Dorsolateral prefrontal cortex (tissue), 122 donors: ENCODE measurements at places on chromosomes 16 and 17.

DNA sequence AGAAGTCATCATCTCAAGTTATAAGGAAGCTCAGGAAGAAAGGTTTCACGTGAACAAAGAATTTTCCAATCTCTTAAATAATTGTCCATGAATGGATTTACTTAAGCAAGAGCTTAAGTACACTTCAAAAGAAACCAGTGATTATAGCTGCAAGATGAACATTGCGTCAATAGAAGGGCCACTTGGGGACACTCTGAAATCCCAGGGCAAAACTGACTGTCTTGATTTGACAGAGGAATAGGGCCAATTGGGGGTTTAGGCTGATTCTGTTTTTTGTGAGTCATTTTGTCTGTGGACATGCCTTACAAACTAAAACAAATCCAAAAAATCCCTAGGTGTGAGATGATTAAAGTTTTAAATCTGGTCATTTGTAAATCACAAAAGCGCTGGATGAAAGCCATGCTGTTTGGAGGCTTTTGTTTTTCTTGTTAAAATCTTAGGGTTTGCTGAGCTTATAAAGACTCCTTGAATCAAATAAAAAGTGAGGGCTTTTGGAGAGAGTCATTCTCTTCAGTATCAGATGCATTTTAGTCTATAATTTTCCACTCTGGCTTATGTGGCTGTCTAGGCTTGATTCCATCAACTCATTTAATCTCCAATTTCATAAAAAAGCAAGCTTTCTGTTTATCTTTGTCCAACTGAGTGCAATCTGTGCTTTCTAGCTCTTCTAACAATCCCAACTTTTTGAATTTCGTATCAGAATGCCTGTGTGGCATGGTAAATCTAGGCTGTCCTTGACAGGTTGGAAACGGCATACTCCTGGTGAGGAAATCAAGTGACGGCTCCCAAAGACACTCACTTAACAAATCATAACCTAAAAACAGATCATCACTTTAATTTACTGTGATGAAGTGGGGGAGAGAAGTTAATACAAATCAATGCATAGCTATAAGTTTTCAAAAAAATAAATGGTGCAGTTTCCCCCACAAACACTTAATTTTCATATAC, 98.2 kb upstream of the SOX9 start:
- no peak for DNase-seq

DNA sequence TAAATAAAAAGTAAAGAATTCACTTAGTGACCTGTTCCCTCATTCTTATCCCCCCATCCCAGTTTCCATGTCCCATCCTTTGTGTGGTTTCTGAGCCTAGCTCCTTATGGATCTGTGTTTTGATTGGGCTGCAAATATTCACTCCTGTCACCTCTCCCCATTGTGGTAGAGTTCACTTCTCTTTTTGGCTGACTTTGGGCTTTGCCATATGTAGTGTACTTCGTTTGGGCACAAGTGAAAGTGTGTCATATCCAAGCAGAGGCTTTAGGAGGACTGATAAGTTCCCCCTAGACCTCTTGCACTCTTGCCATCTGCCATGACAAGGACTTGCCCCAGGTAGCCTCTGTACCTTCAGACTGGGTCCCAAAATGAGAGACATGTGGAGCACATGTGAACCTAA, 13.0 kb upstream of the DHRS7B start:
- DNase-seq, result no peak

- DNase-seq, result no peak
These were observed 2.8 kb downstream of the ZNF48 start for GRCh38 chr16:30397776-30398660.

DNA sequence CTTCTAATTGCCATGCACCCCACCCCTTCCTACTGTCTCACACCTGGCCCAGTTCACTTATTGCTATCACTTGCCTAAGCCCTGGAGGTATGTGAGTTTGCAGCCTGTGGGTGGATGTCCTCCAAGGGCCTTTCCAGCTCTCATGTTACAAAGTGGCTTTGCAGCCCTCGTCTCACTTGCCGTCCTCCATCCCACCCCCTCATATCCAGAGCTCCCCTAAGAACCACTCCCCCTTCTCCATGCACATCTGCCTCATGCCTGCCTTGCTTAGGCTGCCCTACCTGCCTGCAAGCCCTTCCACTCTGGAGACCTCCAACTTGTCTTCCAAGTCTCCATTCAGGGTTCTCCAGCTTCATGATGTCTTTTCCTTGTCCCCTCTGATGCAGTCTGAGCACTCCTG, 119.4 kb upstream of the NLRP1 start:
- no peak for DNase-seq

DNA sequence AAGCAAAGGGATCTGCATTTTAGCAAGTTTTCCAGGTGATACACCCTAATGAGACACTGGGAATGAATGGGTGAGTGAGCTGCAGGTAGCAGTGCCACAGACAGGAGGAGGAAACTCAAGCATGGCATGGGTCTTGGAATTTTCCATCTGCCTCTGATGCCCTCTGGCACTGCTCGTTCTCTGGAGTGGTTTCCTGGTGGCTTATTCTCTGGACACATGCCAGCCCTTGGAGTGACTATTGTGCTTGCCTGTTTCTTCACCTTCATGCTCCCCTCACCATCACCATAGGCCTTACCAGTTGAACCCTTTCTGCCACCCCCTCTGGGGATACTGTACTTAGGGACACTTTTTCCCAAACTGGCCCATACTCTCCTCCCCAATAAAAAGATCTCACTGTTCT, 1.6 kb downstream of the COASY start:
- no peak for DNase-seq

DNA sequence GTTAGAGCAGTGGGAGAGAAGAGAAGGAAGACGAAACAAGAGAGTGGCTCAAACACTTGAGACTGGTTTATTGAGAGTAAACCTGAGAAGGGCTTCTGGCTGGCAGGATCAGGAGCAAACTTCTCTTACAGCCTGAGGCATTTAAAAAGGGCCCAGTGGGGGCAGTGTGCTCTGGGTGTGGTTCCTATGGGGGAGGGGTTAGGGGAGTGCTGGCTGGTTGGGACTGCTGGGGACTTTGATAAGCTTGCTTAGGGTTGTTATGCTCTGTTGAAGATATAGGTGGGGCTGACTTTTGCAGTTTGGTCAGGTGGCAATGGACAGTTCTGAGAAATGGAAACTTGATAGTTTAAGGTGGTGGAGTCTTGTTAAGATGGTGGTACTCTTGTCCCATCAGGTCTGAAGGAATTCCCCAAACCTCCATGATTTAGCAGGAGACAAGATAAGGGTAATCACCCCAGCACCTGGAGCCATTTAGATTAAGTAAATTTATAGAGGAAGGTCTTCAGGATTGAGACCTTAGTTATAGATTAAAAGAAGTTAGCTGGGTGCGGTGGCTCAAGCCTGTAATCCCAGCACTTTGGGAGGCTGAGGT, 79.3 kb downstream of the EMP2 start:
- DNase-seq, result no peak

- DNase-seq, result no peak
These were observed 20.4 kb downstream of the VAC14 start for GRCh38 chr16:70780546-70780945.

DNA sequence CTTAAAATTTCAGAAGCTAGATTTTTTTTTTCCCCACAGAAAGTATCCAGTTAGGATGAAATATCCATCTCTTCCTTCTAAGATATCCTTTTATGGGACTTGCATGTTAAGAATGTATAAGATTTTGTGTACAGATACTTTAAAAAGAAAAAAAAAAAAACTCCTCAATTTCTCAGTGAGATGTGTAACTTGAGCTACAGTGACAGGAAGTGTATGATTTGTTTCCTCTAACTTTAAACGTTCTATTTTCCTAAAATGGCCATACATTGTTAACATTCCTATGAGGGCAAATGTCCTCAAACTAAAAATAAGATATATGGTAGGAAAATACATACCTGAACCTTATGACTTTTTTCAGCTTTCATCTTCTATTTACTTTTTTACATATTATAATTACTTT, 8.9 kb downstream of the FBXO47 start:
- no peak for DNase-seq

- DNase-seq, result no peak
These were observed 21.9 kb downstream of the ZNF423 start for GRCh38 chr16:49833796-49834530.

DNA sequence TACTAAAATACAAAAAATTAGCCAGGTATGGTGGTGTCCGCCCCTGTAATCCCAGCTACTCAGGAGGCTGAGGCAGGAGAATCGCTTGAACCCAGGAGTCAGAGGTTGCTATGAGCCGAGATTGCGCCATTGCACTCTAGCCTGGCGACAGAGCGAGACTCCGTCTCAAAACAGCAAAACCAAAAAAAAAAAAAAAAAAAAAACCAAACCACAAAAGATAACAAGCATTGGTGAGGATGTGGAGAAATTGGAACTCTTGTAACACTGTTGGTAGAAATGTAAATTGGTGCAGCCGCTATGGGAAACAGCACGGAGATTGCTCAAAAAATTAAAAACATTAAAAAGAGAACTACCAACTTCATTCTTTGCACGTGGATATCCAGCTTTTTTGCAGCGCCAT, 119.4 kb downstream of the OR1D5 start:
- DNase-seq, result no peak

GRCh38 chr17:29753845-29754439, 131.2 kb upstream of the CORO6 start:
- DNase-seq, result no peak

DNA sequence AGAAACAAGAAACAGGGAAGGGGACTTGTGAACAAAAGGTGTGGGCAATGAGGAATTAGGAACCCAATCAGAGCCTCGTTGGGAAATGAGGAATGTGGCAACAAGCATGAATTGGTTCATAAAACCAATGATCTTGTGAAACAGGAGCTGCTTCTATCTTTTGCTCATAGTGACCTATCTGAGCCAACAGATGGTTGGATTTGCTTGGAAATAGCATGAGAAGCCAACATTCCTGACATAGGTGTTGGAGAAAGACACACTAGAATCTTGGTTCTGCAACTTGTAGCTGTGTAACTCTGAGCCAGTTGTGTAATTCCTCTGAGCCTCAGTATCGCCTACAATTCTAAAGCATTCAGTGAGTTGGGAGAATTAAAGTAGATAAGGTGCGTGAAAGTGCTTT, 251.9 kb upstream of the AXIN2 start:
- DNase-seq, result no peak

GRCh38 chr17:47862621-47863440, 11.9 kb upstream of the SP6 start:
- DNase-seq, result no peak

- no peak for DNase-seq
These were observed 2.7 kb downstream of the TOM1L1 start for GRCh38 chr17:54903375-54903774.

DNA sequence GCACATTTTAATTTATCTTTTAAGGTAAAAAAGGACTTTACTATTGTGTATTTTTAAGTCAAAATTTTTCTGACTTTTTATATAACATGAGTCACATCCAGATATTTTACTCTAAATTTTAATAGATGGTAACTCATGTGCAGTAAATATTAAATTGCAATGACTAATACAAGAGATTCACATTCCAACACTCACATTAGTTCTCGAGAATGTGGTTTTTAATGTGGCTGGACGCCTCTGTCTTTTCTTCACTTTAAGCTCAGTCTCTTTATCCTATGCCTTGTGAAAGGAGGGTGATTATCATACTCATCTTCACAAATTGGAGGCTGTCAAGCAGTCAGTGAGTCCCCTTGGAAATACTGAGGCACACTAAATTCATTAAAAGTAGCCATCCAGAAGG, 315.6 kb downstream of the HS3ST3B1 start:
- DNase-seq, result no peak

DNA sequence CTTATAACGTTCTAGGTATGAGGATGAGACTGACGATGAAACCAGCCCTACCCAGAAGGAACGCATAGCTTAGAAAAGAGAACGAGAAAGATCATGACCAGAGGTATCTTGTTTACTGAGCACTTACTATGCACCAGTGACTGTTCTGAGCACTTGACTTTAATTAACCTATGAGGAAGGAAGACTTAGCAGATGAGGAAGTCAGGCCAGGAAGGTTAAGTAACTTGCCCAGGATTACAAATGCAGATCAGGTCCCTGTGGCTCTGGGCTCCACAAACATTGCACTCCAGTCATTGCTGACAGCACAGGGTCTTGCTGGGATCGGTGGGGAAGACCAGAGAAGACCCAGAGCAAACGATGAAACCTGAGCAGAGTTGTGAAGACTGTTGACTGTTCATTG, 7.1 kb downstream of the KRT13 start:
- no peak for DNase-seq

GRCh38 chr16:50555269-50555875, 7.2 kb downstream of the NKD1 start:
- DNase-seq, result no peak

DNA sequence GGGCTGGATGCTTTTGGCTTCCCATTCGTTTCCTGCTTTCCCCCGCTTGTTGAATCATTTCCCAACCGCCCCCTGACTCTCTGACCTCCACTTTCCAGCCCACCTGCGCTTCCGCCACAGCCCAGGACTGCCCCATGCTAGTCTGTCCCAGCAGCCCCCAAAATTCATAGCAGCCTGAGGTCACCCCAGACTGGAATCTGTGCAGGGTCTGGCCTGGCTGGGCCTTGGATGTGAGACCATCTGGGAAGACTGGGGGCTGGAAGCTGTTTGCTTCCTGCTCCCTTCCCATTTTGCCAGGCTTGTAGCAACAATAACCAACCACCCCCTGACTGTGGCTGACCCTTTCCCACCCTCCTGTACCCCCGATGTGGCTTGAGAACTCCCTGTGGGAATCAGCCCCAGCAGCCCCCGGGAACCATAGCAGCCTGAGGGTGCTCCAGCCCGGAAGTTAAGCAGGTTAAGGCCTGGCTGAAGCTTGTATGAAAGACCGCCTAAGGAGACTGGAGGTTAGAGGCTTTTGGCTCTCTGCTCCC, 2290.8 kb downstream of the TP53TG3F start:
- DNase-seq, result no peak

DNA sequence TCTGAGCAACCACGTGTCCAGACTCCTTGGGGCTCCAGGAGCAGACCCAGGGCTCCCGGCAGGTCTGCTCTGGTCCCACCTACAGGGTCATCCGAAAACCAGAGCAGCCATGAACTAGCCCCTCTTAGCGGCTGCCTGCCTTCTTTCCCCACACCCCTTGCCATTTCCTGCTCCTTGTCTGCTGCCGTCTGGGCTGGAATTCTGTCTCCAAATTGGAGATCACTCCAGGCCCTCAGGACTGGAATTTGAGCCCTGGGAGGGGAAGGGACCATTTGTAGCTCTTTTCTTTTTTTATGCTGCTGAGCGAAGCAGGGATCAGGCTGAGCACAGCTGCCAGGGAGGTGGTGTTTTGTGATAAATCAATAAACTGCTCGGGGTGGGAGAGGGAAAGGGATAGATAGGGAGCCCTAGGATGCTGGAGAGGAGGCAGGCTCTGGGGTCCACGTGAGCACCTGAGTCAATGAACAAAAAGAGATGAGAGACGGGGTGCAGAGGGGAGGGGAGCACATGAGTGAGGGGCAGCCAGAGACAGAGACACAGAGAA, 257.5 kb downstream of the ENGASE start:
- DNase-seq, result no peak

- DNase-seq, result no peak
These were observed 9.3 kb downstream of the ZCCHC14 start for GRCh38 chr16:87483481-87483880.
